ENCODE measurements at places on chromosomes 2 and 18. TPM values are rescaled to one million over a fixed set of nuclear protein-coding genes. Genes with fewer than 3 reads are reported as not detected.

IL36B gene
- total RNA-seq: not detected

GALR1 gene
- total RNA-seq: not detected

ZNF385B gene
- total RNA-seq: not detected

SULT1C3 gene
- not detected for total RNA-seq

NFATC1 gene
- 107 TPM for total RNA-seq

BCL2 gene
- 40.1 TPM for total RNA-seq

DNER gene
- not detected for total RNA-seq

ANKRD44 gene
- total RNA-seq: 186 TPM
